ENCODE measurements at places on chromosomes 1 and 21.

DNA sequence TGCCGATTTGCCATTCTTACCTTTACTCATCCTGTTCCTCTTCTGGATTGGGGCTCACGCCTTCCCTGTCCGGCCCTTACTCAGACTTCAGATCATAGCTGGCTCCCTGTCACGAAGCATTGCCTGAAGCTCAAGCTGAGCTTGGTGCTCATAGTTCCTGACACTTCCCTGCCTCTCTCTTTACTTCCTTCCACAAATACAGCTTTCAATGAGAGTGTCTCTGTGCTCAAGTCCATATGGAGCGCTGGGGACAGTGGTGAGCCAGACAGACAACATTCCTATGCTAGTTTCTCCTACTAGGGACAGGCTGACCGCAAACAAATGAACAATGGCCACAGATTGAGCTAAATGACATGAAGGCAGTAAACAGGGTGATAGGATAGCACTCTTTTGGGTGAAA, 38.1 kb downstream of the HHAT start:
- no peak for DNase-seq

DNA sequence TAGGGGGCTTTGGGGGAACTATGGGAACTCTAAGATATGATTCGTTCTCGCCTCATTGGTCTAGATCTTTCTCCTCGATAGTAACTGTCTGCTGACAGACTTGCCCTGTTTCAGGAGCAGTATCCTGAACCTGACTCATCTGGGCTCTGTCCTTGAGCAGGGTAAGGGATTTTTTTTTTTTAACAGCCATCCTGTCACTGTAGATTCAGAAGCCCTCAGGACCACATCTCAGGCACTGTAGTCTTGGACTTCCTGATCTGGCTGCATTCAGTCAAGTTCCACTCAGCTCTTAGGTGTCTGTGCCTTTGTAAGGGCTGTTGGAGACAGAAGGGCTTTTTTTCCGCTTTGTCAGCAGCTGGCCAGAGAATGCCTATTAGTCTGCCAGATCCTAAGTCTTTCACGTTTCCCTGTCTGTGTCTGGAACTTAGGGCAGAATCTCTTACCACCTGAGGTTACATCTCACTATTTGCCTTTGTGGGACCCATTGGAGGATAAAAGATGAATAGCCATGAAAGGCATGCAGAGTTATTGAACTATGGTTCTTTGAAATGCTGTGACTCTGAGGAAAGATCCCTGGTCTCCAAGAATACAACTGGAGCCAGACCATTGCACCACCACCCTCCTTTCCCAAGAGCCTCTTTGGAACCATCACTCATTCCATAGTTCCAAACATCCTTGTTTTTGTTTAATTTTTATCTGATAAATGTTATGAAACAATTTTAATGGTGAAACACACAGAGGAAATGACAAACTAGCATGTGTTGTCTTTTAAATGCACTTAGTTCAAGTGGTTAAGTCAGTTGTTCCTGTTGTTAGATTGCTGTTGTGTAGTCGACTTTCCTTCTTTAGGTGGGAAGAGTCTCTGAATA, 49.7 kb upstream of the MACF1 start:
- DNase-seq = no peak

DNA sequence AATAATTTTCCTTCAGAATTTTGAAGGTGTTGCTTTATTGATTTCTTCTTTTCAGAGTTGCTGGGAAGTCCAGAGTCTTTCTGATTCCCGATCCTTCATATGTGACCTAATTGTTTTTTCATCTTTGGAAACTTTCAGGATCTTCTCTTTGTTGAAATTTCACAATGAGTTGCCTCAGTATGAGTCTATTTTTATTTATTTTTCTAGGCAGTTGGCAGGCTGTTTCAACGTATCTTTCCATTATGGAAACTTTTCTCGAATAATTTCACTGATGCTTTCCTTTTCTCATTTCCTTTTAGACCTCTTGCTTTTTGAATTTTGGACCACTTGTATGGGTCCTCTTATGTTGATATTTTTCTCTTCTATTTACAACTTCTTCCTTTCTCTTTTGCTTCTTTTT, 354.3 kb downstream of the TGFB2 start:
- DNase-seq = no peak

GRCh38 chr1:22527555-22528296, 35.6 kb upstream of the EPHA8 start:
- DNase-seq = no peak

- DNase-seq = no peak
Observed at GRCh38 chr1:29285771-29286170, 49.4 kb downstream of the PTPRU start.

Measured in NK-92 treated with Interleukin-12 subunit alpha and Interleukin-12 subunit beta, amount 100 ng/mL, for 24 hours (cell line).